Stimulated activated CD8-positive, alpha-beta memory T cell treated with anti-CD3 and anti-CD28 coated beads, Interleukin-12 subunit alpha, Interleukin-12 subunit beta, amount 100 ng/mL, for 1 hour (primary cell): ENCODE measurements at places on chromosomes 7 and 10.
A peak's percentile ranks its signal among the peaks of the same experiment; 100 is the strongest.

DNA sequence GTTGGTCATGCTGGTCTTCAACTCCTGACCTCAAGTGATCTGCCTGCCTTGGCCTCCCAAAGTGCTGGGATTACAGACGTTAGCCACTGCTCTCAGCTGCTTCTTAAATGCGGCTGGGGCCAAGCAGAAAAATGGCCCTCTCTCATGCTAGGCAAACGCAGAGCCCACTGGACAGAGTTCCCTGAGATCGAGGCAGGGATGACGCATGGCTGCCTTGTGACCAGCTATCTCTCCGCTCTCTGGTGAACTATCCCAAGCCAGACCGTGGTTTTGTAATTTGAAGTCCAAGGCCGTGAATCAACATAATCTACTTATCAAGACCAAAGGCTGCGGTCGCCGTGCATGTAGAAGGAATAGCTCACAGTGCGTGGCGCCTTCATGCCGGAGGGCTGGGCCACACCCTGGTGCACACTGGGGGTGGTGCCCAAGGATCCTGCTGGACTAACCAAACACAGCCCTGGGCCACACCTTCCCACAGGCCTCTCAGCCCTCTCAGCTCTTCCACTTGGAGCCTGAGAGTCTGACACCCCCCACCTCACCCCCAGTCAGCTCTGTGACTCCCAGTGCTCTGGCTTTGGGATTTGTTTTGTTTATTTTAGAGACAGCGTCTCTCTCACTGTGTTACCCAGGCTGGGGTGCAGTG, 88.1 kb upstream of the CUX1 start:
- DNase-seq, result no peak

- no peak for DNase-seq
Observed at GRCh38 chr7:106749165-106749564, 88.2 kb upstream of the CCDC71L start.

DNA sequence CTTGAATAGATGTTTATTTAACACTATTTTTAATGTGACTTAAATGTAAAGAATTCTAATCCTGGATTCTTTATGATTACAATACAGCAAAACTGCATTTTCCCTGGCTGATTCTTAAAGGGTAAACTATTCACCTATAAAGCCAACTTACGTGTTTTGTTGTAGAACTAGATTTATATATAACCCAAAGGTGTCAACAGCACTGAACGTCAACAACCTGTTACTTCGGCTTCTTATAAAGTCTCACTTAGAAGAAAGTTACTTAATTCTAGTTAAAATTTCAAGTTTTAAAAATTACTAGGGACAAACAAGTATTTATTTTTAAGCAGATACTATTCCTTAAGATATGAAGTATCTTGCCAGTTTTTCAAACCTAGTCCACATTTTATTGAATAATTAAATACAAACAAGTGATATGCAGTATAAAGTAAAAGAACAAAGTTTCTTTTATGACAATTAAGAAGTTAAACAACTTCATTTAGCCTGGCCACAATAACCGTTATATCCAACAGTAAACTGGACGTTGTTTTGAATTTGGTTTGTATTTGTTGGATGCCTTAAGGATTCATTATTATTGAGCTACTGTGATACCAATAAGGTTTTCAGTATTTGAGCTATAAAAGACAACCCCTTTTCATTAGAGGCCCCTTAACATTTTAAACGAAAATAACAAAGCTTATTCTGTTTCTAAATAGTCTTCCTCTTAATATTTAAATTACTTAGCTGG, 83.1 kb downstream of the SNX10 start:
- DNase-seq, result no peak

DNA sequence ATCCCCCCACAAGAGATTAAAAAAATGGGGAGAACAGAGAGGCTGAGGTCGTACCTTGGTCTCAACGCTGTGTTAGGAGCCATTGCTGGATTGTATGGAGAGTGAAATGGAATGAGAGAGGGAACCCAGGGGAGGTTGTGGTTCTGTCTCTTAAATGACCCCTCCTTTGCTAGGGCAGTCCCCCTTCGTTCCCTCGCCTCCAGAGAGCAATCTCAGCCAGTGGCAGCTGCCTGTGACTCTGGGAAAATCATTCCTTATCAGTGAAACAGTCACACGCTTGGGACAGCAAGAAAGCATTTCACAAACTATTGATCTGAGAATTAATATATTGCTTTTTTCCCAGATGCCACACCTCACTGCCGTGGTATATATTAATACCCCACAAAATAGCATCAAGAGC, 12.0 kb upstream of the CARD11 start:
- DNase-seq, result no peak

DNA sequence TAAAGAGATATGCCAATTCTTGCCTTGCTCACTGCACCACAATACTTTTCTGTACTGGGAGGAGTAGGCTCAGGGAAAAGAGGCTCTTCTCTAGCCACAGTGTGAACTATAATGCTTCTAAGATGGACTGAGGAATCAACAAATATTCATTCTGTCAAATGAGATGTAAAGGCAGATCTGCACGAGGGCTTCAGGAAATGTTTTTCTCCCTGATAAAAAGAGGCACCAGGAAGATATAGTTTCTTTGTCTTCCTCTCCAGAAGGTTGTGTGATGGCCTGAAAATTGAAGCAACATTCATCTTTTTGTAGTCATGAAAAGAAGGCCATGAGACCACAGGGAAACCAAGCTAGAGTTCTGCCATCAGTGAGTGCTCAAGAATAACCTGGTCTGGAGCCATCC, 79.1 kb upstream of the NME8 start:
- DNase-seq, result no peak

DNA sequence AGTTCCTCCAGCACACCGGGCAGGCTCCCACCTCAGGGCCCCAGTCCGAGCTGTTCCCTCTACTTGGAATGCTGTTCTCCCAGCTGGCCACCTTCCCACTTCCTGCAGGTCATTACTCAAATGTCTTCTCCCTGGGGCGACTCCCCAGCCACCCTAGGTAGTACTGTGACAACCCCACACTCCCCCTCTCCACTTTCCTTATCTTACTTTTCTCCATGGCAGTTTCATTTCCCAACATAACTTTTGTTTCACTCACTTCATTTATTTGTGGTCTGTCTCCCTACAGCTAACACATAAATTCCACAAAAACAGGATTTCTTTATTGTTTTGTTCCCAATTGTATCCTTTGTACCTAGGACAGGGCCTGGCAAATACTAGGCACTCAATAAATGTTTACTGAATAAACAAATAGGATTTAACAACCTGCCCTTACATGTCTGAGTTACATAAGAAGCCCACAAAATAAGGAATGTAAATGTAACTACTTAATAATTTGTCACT, 76.5 kb downstream of the JAZF1 start:
- no peak for DNase-seq

GRCh38 chr7:123494193-123494796, 40.1 kb downstream of the IQUB start:
- no peak for DNase-seq

DNA sequence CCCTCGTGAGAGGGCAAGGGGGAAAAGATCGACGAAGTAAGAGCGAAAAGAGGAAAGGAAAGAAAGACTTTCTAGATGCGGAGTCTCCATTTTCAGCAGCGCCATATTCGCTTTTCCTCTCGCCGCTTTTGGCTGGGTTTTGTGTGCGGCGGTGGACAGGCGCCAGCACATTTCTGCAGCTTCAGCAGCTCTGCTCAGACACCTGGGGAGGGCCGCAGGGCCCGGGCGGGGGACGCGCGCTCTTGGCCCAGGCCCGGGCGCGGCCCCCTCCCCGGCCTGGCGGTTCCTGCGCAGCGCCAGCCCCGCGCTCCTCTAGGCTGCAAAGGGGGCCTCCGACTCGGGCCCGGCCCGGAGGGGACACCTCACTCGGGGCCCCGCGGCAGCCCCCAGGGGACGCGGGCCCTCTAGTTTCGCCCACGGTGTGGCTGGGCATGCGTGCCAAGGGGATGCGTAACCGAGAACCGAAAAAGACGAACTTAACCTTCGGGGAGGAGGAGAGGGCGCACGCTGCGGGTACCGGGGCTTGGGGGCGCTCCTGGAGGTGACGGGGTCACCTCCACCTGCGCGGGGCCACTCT, 34.5 kb upstream of the EBLN1 start:
- DNase-seq, result peak; percentile 12

- peak; percentile 20 for DNase-seq
Observed at GRCh38 chr10:93080350-93081046, 6.8 kb downstream of the CYP26A1 start.

DNA sequence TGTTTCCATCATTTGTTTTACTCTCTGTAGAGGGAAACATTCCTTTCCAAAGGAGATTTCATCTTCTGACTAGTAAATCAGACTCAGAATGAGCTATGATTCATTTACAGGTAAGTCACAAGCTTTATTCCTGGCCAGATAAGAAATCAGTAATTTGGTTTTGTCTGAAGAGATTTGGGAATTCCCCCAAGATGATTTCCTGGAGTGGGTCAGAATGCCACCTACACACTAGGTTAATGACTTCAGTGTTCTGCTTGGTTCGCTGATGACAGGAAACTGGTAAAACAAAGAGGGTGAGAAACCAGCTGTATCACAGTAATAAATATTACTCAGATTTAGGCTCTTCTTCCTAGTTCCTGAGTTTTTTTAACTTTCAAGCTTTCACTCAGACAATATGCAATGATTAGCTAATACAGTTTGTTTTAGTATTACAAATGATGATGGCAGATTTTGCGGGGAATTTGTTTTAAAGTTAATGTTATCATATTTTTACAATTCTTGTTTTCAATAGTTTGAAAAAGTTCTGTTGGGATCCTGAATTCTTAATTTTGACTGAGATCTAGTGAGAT, 8.3 kb upstream of the ASZ1 start:
- no peak for DNase-seq

- no peak for DNase-seq
Observed at GRCh38 chr10:76911184-76911583, 726.4 kb downstream of the KCNMA1 start.

DNA sequence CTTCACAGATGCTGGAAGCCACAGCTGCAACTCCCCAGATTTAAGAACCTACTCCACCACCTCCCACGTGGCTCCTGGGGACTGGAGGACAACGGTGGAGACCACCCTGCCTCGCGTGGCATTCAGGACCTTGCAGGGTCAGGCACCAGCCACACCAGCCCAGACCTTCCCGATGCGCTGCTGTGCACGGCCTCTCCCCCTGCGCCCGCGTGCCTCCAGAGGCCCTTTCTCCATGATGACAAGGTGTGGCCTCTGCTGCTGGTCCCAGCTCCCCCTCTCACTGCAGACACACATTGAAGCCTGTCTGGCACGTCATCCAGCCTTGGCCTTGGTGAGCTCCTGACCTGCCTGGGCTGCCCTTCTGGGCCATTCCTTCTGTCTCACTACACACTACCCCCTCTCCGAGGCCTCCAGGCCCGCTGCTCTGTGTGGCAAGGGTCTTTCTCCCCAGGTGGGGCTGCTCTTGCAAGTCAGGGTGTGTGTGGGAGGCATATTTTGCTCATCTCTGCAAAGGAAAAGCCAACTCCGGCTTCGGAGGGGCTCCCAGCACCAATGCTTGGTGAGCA, 254.8 kb downstream of the MAD1L1 start:
- no peak for DNase-seq

GRCh38 chr7:131673576-131673975, 117.1 kb upstream of the PODXL start:
- no peak for DNase-seq

DNA sequence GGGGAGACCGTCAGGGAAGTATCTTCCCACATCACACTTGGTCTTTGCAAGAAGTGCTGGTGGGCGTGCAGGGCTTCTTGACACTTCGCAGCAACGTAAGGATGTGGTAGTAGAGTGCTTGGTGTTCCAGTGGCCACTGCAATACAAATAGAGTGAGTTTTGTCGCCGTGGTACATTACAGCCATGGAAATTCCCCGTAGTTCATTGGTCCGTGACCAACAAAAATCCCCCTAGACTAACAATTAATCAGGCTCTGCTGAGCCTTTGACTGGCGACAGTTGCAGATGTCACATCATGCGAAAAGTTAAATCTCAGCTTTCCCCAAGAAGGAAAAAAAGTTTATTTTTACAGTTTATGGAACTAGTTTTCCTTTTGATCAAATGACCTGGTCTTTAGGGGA, 134.7 kb downstream of the MGMT start:
- no peak for DNase-seq

- no peak for DNase-seq
Observed at GRCh38 chr7:149871576-149871975, 2.2 kb upstream of the ATP6V0E2 start.

DNA sequence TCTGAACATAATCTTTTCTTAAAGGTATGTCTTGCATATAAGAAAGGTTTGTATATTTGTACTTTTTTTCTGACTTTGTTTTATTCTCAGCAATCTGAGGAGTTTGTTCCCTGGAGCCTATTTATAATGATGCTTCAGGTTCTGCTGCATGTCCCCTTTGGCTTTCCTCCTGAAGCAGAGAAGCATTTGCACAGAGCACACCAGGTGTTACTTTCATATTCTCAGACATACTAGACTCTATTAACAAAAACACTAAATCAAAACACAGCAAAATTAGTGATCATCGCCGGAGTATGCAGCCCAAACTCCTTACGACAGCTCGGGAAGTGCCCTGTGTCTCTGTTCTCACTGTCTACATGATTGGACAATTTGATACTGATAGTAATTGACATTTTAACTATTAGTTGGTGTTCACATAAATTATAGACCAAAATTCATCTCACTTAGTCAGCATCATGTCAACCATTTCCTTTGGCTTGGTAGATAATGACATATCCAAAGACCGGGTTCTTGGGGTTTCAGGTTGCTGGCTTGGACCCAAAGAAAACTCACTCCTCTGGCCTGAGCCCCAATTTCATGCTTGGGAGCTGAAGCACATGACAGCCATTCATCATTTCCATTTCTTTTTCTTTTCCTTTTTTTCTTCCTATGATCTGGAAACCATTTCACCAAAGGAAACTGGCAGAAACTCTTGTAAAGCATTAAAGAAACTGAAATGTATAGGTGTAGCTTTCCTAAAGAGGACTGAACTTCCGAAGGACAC, 400.1 kb upstream of the NRP1 start:
- no peak for DNase-seq

- no peak for DNase-seq
Observed at GRCh38 chr7:46979439-46979838, 602.5 kb downstream of the TNS3 start.

DNA sequence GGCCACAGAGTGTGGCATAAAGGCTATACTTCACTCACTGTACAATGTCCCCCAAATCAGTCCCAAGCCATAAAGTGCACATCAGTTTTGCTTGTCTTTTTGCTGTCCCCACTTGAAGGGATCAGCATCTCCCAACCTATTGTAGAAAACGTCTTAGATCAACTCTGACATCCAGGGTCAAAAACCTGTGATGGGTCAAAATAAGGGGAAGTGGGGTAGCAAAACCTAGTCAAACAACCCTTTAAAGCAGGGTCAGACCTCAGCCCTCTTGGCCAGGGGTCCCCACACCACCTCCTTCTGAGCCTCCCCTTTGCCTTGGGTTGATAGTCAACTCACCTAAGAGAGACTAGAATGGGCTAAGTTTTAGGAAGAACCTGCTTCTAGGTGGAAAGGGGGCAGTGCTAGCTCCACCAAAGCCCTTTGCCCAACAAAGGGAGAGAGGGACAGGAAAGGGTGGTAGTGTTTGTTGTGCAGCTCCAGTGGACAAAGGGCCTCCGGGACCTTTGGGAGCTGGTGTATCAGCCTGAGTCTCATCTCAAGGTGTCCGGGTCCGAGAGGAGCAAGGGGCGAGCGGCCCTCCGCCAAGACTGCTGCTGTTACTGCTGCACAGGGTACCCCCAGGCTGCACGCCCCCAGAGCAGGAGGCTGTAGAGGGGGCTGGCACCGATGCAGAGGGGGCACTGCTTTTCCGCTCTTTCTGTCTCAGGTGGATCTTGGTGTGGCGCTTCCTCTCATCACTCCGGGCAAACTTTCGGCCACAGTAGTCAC, 3.3 kb downstream of the EGR2 start:
- DNase-seq, result no peak

- DNase-seq, result no peak
Observed at GRCh38 chr10:104548090-104548489, 93.0 kb upstream of the SORCS3 start.

GRCh38 chr10:75887992-75888680, 456.7 kb downstream of the LRMDA start:
- DNase-seq, result no peak
